ENCODE measurements at places on chromosomes 7 and 10.
A peak's percentile ranks its signal among the peaks of the same experiment; 100 is the strongest.

DNA sequence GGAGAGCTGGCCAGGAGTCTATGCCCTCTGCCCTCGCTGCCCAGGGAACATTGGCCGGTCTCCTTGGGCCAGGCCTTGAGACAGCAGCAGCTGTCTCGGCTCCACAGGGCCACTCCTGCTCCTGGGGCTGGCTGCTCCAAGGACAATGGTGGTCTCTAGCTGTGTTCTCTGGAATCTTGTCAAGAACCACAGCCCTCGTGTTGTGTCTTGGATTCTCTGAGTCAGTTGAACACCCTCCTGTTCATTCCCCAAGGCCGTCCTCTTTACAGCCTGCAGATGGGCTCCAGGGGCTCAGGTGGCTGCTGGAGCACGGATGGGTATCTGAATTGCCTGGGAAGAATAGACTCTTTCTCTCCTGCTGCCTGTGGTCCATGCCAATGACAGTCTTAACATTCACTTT is 511.1 kb downstream of the GLRX3 start:
- DNase-seq, result no peak

DNA sequence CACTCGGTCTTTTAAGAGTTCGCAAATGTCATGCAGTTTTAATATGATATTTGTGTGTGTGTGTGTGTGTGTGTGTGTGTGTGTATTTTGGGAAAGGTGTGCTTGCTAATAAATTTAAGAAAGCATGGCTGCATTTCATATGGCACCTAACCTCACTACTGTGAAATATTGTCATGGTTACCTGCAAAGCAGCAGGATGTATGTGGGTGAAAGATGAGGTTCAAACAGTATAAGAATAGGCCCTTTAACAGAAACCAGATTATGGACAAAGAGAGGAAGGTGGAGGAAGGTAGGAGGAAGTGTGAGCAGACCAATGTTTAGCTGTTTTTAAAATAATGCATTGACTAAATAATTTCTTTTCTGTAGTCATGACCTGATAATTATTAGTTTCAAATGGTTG is 73.5 kb upstream of the CACNA2D1 start:
- DNase-seq, result no peak

DNA sequence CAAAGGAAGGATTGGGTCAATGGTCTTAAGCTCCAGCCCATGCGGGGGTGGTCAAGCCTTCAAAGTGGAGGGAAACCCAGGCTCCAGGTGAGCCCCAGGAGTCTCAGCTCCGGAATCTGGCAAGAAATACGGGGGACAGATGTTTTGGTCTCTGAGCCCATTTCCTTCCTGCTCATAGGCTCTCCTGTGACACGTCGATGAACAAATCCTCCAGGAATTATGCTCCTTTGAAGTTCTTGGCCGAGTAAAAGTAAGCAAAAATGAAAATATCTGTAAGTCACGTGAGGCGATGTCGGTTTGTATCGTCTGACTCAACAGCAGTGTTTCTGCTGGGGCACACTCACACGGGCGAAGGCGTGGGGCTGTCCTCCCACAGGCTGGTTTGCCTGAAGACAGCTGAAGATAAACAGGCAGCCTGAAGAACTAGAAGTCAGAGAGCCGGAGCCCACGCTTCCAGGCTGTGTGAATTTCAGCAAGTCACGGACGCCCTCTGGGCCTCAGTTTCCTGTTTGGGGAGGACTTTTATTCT is 52.6 kb upstream of the SMNDC1 start:
- DNase-seq, result peak; percentile 77

DNA sequence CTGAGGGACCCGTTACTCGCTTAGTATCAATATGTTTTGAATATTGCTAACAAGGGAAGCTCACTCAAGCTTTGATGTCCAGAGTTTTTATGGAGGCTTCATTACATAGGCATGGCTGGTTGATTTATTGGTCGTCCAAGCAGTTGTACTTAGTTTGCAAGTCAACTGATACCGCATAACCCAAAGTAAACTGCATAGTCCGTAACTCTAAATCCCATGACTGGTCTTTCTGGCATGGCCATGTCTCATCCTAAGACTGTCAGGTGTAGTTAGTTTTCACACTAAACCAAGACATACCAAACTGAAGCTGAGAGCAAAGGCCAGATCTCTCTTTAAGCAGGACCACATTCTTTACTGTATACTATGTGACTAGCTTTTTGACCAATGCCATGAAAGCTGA is 397.9 kb downstream of the TFEC start:
- no peak for DNase-seq

GRCh38 chr7:6577369-6578113 is at the start of gene ZDHHC4:
Gene ZDHHC4, plus strand, starts transcription at chr7:6577454. Its CDS starts 3,108 bp downstream, at chr7:6580562.
- DNase-seq, result peak; percentile 90

- DNase-seq, result peak; percentile 59
Observed at GRCh38 chr7:50317221-50317678, 12.7 kb downstream of the IKZF1 start.

GRCh38 chr7:66837007-66837406 is 84.0 kb upstream of the TMEM248 start:
- DNase-seq, result peak; percentile 44

- DNase-seq, result peak; percentile 24
Observed at GRCh38 chr7:141649865-141650634, 51.9 kb downstream of the DENND11 start.

- DNase-seq, result no peak
Observed at GRCh38 chr7:47489624-47490023, 92.3 kb downstream of the TNS3 start.

DNA sequence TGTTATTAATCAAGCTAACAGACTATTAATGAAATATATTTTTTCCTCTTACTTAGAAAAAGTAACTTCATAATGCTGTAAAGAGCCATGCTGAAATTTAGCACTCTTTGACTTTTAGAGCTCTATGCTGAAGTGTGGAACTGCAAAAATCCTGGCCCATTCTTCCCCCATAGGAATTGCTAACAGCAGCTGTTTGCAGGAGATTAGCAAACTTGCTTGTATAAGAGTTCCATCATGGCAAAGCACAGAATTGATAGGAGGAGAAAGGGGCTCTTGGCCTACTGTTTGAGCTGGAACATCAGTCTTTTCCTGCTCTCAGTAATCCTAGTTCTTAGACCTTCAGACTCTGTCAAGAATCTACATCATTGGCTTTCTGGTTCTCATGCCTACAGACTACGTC is 18.3 kb upstream of the GNAT3 start:
- no peak for DNase-seq

DNA sequence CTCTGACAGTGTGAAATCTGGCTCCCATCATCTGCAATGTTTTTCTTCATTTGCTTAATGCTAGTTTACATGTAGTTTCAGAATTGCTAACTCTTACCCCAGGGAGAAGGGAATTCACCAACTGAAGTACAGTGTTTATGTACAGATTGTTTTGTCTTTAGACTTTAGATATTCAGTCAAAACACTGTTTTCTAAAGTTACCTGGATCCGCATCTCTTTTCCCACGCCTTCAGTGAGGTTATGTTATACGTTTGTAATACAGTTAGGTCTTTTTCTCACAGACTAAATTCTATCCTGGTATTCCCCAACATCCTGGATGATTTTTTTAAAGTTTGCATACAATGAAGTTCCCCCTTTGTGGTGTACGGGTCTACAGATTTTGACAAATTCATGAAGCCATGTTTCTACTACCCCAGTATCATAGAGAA is 3.2 kb upstream of the LYZL1 start:
- DNase-seq, result no peak

- no peak for DNase-seq
Observed at GRCh38 chr7:7486362-7486761, 49.3 kb downstream of the COL28A1 start.

DNA sequence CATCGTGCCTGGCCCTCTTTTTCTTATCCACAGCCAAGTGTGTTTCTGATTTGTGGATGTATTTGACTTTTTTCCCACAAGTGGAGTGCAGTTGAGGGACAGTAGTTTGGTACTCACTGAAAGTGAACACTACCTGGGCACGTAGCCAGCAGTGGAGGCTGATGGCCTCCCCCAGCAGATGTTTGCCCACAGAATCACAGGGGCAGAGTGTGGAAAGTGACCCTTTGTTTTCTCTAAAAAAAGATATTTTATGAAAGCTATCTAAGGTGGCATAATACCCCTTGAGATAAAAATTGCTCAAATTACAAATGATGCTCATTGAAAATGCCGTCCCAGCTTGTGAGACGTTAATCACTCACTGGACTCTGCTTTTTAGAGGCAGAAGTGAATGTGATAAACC is 29.1 kb downstream of the WDR37 start:
- no peak for DNase-seq

GRCh38 chr10:118504467-118505205 is 90.8 kb downstream of the PRLHR start:
- DNase-seq, result no peak

DNA sequence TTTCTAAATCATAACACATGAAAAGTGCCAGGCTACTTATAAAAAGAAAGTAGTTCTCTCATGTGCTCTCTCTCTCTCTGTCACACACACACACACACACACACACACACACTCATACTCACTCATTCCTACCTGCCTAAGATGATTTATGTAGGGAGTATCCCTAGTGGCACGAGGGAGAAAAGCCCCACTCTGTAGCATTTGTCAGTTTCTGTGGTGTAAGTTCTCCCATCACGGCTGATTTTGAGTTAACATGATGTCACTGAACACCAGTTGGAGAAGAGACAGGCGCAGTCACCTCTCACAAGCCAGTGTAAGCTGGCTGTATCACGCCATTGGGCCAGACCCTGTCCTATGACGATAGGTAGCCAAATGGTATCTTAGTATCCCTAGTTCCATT is 395.4 kb downstream of the SFMBT2 start:
- DNase-seq, result no peak

GRCh38 chr10:61992671-61993668 is 91.5 kb downstream of the ARID5B start:
- DNase-seq, result peak; percentile 68

- DNase-seq, result no peak
Observed at GRCh38 chr10:2658780-2659179, 408.6 kb upstream of the PFKP start.

DNA sequence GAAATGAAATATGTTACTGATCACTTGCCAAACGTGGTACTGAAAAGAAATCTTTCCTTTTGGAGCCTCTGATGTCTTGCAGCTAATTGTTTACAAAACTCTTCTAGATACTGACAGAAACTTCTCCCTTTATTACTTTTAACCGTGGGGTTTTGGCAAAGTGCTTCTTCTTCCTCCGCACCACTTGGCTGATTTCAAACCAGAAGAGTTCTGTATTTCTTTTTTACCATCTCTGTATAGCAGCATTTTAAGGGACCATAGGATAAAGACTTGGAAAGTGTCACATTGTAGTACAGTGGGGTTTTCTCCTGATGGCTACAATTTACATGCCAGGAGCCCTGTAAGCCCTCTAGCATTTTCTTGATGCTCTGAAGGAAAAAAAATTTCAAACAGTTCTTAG is 21.9 kb upstream of the CREB5 start:
- DNase-seq, result no peak

DNA sequence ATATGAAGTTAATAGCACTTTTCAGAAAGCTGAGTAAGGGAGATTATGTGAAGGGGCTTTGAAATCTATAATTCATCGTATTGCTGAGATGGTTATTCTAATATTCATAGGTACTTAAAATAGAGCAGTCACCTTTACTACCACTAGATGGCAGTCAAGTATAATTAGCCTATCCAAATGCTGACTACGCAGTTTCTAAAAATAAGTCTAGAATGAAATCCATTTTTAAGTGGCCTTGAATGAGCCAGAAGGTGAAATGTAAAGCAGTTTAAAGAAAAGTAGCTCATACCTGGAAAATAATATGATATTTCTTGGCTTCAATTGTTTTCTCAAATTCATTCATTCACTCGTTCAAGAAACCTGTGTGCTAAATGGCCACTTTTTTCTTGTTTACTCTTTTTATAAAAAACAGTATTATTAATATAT is 1277.1 kb downstream of the GATA3 start:
- DNase-seq, result no peak

GRCh38 chr7:86963599-86964230 is 95.7 kb downstream of the ELAPOR2 start:
- no peak for DNase-seq

Data from stimulated activated CD4-positive, alpha-beta T cell treated with anti-CD3 and anti-CD28 coated beads, Interleukin-4, amount 100 ng/mL, for 24 hours (primary cell).